NCI-H187 treated with DMSO at 0.1 percent for 48 hours (cell line): ENCODE measurements at places on chromosomes 16 and 17.
A peak's percentile ranks its signal among the peaks of the same experiment; 100 is the strongest.

GRCh38 chr16:3443108-3444031 is at the start of the genes NAA60 and ZNF597:
Gene NAA60 (plus strand): TSS chr16:3443680. CDS start chr16:3476228, 32,548 bp downstream.
Gene ZNF597 (minus strand): TSS chr16:3443504. CDS start chr16:3443153, 351 bp downstream.
- DNase-seq, result peak; percentile 89

- no peak for DNase-seq
These were observed 4.0 kb upstream of the DLX3 start for GRCh38 chr17:49998836-49999511.

DNA sequence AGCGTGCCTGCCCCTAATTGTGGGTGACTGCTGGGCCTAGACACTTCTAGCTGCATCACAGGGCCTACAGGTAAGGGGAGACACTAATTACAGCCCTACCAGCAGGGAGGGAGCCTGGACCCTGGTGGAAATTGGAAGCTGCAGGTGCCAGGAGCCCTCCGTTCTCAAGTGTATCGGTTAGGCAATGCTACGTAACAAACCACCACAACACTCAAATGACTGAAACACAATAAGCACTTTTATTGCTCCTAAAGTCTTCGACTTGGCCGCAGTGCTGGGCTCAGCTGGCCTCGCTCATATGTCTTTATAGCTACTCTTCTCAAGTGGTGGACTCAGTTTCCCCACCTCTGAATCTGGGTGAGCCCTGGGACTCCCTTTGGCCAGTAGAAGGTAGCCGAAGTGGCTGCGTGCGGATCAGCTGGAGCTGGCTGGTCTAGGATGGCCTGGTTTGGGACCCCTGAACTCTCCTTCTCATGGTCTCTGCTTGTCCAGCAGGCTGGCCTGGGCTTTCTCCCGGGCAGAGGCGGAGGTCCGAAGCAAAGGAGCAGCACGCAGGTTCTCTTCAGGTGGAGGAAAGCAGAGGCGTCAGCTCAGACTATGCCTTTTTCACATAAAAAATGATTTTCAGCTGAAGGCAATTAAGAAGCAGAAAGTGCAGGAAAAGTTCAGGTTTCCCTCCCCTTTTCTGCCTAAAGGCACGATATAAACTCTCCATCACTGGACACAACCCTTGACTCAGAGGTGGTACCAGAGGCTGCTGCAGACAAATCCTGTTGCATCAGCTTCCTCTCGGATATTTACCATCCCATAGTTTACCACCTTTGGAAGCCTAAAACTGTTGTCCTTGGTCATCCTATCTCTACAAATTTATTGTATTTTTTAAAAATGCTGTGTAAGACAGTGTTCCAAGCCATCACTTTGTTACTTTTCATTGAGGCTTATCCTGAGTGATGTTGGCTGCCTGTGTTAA is 8.7 kb upstream of the TMEM170A start:
- DNase-seq, result no peak

GRCh38 chr16:49000594-49000993 is 281.0 kb downstream of the CBLN1 start:
- no peak for DNase-seq

DNA sequence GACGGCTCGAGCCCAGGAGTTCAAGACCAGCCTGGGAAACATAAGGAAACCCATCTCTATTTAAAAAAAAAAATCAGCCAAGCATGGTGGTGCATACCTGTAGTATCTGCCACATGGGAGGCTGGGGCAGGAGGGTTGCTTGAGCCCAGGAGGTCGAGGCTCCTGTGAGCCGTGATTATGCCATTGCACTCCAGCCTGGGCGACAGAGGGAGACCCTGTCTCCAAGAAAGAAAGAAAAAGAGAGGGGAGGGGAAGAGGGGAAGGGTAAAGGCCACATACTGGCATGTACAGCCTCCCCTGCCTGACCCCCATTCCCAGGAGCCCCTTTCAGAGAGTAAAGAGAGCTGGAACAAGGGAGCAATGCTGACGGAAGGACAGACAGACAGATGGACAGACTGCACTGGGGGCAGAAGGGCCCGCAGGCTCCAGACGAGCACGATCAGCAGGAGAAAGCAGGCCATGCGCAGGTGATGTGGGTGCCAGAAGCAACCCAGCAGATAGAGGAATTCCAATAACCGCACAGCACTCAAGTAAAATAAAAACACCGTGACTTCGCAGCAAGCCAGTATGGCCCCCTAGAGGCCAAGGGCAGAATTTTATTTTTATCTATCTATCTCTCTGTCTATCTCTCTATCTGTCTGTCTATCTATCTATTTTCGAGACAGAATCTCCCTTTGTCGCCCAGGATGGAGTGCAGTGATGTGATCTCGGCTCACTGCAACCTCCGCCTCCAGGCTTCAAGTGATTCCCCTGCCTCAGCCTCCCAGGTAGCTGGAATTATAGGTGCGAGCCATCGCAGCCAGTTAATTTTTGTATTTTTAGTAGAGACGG is 27.1 kb upstream of the SNN start:
- DNase-seq, result no peak

- DNase-seq, result no peak
These were observed 13.5 kb upstream of the ADORA2B start for GRCh38 chr17:15931394-15931793.

DNA sequence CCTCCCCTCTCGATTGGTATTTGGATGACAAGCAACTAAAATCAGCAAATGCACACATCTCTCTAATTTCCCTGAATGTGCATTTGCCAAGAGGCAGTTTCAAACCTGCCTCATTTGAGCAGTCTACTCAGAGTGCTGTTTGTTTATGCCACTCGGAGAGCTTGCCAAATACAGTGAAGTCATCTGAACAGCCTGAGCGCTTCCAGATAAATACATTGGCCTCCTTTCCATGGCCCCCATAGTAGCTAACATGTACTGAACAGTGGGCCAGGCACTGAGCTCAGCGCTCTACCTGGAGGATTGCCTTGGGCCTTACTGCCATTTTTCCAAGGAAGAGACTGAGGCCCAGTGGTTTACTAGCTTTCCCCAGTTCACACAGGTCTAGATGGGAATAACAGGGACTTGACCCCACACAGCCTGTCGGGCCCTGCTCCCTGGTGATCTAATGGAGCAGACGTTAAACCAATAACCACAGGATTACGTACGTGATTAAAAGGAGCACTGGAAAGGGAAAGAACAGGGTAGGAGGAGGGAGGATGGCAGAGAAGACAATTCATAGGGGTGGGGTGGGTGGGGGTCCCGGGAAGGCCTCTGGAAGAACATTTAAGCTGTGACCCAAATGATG is 18.7 kb upstream of the ANKRD40CL start:
- no peak for DNase-seq

DNA sequence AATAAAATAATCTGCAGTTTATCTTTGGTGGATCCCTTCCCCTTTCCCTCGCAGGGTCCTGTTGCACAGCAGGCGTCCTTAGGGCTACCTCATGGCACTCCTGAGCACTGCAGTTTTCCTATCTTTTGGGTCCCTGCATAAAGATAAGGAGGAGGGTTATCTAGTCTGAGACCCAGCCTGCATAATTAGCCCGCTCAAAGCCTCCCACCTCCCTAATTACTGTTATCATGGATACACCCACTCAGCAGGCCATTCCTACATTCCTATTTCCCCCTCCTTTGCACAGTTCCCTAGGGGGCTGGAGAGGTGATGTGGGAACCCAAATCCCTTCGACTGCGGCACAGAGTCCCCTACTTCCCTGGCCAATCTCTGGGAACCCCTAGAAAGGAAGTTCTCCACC is 5.1 kb upstream of the CLUH start:
- no peak for DNase-seq

DNA sequence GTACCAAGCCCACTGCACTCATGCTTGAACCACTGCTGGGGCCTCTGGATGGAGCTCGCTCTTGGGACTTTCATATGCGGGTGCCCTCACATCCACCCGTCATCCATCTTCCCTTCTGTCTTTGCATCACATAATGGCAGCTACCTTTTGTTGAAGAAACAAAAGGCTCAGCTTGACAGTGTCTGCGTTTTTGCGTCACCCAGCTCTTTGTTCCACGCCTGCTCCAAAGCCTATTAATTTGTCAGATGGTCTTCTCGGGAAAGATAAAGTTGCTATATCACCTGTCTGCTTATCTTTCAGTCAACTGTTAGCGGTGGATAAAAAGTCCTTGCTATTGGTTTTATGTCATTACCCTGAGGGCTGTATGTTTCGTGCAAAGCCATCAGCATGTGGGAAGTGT is 18.1 kb upstream of the BCO1 start:
- no peak for DNase-seq
